Caudate nucleus (tissue), 63 donors: ENCODE measurements at places on chromosomes 6 and 20.

DNA sequence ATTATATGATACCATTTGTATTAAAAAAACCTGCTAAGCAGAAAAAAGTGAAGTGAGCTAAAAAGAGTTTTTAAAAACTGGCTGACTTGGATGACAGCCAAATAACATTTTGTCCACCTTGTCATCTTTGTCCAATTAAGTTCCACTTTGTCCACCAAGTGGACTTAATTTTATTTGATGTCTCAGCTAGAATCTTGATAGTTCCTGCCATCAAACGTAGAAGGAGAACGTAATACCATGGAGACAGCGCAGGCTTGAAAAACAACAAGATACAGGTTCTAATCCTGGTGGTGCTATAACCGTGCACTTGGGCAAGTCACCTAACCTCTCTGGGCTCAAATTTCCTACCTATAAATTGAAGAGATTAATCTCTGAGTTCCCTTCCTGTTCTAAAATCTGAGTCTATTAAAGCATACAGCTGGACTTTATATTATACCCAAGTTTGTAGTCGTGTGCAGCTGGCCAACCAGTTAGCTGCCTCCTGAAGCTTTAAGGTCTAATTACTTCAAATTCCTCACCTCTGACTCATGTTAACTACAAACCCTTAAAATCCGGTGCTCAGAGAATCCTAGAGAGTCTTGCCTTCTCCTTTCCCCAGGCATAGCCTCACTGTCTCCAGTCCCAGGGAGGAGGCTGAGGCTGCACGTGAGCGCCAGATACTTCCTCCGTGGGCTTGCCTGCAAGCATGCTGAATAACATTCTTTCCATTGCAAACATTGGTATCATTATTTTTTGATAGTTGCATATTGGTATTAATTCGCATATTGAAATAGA, 16.8 kb downstream of the TMEM244 start:
- no peak for DNase-seq

GRCh38 chr6:128036808-128037570, 136.1 kb upstream of the THEMIS start:
- no peak for DNase-seq

DNA sequence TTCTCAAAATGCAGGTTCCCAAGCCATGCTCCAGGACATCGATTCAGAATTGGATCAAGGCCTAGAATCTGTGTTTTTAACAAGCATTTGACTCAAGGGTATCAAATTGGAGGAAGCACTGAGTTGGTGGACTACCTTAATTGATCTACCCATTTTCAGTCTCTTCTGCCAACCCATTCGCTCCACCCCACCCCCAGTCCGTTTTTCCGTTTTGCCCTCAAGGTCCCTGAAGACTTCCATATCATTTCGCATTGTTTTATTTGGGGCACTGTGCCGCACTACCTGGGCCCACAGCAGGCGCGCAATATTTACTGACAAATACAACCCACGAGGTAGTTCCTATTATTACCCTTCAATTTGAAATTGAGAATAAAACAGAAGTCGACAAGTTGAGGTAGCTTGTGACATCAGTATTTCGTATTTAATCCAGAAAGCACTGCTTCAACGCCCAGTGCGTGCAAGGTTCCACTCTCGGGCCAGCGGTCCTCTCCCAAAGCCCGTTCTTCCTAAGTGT, 557 bp upstream of the DHX35 start:
- DNase-seq: no peak

GRCh38 chr20:53735536-53736050, 142.0 kb upstream of the ZNF217 start:
- no peak for DNase-seq

- no peak for DNase-seq
These were observed 8.6 kb upstream of the UBE2J1 start for GRCh38 chr6:89361171-89361570.

GRCh38 chr6:44797746-44798145, 410.2 kb downstream of the CDC5L start:
- DNase-seq: no peak

DNA sequence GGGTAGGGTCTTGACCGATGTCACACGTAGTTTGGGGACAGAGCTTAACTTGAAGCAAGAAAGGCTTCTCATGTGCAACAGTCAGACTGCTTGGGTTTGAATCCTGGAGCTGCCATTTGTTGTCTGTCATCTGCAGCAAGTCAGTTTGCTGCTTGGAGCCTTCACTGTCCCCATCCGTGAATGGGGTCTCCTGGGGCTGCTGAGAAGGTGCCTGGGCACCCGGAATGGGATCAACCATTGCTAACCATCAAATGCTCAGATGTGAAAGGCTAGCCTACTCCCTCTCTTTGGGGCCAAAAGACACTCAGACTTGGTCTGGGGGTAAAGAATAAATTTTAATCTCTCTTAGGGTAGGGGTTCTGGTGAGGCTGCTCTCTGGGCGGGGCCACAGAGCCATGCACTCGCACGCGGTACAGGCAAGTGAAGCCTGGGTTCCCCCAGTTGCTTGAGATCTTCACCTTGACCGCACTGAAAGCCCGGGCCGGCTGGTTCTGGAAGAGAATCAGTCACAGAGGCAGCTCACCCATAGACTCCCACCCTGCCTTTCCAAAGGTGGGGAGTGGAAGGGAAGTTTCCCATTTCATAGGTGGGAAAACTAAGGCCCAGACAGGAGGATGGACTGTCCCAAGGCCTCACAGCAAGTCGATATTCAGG, 20.6 kb downstream of the SUN5 start:
- no peak for DNase-seq

DNA sequence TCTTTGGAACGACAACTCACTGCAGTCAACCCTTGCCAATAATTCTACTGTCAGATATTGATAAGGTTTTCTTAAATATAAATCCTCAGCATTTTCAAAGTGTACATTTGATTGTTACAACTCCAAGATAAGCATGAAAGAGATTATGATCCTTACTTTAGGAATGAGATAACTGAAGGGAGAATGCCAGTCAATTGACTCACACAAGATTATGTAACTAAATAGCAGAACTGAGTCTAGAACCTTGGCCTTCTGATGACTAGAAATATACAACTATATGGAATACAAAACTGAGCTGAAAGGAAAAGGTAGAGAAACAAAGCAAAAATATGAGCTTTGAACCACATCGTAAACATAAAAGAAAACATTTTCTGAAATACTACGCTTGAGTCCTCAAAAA, 26.9 kb upstream of the STXBP5 start:
- DNase-seq: no peak

DNA sequence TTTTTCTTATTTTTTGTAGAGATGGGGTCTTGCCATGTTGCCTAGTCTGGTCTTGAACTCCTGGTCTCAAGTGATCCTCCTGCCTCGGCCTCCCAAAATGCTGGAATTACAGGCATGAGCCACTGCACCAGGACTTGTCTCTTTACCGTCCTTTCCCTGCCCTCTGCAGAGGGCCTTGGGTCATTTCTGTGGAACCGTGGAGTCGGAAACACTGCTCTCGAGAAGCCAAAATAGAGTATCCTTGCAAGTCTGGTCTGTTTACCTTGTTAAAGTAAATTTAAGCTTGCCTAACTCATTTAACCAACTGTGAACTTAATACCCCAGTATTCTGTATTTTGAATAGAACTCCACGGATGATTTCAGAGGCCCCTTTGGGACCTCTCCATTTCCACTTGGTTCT, 51.4 kb downstream of the KDM1B start:
- DNase-seq: no peak

GRCh38 chr6:134436950-134437349, 119.0 kb upstream of the SGK1 start:
- no peak for DNase-seq

DNA sequence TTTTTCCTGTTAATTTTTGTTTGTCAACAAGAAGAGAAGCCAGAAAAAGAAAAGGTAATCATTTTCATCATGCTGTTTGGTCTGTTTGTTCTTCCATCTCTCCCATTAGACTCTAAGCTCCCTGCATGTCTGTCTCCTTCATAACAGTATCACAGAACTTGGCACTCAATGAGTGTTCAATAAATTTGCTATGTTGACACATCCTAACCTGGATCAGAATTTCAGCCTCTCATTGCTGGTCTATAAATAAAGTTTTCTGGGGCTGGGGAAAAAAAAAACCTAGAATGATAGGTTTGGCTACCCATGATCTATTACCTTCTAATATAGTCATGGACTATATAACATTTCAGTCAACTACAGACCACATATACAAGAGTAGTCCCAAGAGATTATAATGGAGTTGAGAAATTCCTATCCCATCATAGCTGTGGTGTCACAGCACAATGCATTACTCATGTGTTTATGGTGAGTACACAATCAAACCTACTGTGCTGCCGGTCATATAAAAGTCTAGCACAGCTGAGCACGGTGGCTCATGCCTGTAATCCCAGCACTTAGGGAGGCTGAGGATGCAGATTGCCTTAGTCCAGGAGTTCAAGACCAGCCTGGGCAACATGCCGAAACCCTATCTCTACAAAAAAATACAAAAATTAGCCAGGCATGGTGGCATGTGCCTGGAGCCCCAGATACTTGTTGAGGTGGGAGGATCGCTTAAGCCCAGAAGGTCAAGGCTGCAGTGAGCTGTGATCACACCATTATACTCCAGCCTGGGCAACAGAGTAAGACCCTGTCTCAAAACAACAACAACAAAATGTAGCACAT, 5.9 kb downstream of the NUDT3 start:
- DNase-seq: no peak

DNA sequence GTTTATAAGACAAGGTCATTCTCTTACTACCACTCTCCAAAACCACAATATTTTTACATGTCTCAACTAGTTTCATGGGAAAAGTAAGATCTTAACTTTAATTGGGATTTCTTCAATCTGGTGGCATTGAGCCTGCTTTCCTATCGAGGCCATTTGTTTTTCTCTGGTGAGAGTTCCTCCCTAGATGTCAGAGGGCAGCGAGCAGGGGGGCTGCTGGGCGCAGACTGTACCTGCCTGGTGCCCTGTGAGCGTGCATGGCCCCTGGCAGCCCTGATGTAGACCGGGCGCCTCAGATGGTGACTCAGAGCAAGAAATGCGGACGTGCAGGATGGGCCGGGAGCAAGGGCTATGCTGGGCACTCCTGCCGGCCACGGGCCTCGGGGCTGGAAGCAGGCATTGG, 27.2 kb downstream of the ERMARD start:
- DNase-seq: no peak

DNA sequence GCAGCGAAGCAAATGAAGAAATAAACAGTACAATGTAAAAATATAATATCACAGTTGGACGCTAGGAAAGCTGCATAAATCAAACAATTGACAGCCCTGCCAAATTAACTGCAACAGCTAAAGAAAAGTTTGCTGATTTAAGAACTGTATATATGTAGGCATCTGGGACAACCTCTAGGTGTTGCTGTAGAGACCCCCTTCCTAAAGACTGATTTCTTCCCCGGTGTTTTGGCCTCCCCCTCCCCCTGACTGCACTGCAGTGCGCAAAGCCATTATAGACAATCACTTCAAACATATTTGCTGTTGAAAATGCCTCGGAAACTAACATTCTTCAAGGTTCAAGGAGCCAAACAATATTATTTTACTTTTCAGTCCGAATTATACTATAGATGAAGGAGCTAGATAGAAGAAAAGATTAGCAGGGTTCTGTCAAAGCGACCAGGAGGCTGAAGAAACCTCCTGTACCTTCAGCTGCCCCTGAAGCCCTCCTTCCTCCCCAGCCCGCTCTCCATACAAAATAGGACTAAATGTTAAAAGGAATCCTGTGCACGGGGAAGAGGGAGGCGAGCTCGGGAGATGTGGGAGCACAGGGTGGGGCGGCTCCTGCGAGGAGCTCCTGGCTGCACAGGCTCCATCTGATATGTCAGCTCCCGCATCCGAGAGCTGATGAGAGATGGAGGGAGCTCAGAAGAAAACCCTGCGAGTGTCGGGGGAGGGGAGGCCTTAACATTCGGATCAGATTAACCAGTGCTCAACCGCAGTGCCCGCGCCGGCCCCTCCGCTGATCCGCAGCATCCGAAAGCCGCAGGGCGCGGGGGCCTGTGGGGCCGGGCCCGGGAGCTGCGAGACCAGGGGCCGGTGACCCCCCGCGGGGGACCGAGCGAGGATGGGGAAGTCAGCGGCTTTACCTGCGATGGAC, 822 bp downstream of the ELOVL4 start:
- peak; percentile 40 for DNase-seq

- no peak for DNase-seq
These were observed 24.7 kb downstream of the TBC1D7 start for GRCh38 chr6:13303668-13304017.

DNA sequence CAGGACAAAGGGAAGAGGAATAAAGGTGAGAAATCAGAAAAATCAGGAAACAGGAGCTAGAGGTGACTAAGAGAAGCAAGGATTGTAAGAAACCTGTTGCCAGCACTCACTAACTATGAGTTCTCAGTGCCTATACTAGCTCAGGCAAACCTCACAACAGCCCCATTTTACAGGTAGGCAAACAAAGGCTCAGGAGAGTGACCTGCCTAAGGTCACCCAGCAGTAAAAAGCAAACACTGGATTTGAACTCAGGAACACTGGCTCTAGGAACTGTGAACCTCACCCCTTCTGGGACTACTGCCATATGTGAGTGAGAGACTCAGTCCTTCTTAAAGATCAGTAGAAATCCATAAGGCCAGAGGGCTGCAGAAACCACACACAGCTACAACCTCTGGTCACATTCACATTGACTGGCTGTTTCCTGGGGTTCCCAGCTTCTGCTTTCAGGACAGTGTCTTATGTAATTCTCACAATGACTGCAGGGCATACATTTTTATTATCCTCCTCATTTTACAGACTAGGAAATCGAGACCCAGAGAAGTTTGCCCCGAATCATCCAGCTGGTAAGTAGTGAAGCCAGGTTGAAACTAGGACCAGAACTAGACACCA, 80.7 kb upstream of the MAFB start:
- no peak for DNase-seq

- DNase-seq: no peak
These were observed 138.3 kb upstream of the HMGN3 start for GRCh38 chr6:79372757-79373156.

- peak; percentile 19 for DNase-seq
These were observed 29.3 kb downstream of the NSFL1C start for GRCh38 chr20:1437235-1437904.
